ENCODE measurements at places on chromosomes 1 and 21. TPM values are rescaled to one million over a fixed set of nuclear protein-coding genes. Genes with fewer than 3 reads are reported as not detected.

DNA sequence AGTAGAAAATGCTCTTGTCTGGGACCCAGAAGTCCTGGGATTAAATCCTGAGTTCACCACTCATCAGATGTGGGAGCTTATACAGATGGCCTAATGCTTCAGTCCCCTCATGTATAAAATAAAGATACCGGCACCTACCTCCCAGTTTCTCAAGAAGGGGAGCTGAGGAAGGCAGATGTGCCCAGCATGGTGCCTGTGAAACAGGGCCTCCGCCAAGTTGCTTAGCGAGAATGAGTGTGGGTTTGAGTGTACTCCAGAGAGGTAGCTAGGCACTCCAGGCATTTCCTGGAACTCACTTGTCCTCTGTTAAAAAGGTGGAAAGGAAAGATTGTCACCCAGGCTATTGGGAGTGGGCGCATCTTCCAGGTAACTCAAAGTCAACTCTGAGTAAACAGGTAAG lies 37.8 kb downstream of the IER5 start:
- no peak overlapping the region for H3K27ac ChIP-seq
- no peak overlapping the region for H3K4me3 ChIP-seq
- peaks cover 25% of the 10 kb centered on the region for H3K4me1 ChIP-seq
- H3K36me3 ChIP-seq = no peaks in the 10 kb centered on the region
- no peaks in the 10 kb centered on the region for H3K27me3 ChIP-seq
- no peak for DNase-seq

DNA sequence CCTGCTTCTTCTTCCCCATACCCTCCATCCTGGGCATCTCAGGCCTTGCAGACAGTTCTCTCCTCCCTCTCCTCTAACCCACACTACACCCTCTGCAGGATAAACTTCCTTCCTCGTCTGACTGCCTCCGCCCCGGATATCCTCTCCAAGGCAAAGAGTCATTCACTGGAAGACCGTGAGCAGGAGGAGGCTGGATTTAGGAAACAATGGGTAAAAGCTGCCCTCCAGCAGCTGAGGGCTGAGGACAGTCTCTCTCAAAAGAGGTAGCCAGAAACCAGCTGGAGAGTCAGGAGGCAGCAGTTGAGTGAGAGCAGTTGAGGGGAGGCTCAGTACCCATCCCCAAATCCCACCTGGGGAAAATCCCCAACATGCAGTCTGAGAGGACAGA lies 1.4 kb downstream of the CSRP1 start:
- DNase-seq = no peak
- H3K4me3 ChIP-seq = no peak overlapping the region
- no peaks in the 10 kb centered on the region for H3K27me3 ChIP-seq

DNA sequence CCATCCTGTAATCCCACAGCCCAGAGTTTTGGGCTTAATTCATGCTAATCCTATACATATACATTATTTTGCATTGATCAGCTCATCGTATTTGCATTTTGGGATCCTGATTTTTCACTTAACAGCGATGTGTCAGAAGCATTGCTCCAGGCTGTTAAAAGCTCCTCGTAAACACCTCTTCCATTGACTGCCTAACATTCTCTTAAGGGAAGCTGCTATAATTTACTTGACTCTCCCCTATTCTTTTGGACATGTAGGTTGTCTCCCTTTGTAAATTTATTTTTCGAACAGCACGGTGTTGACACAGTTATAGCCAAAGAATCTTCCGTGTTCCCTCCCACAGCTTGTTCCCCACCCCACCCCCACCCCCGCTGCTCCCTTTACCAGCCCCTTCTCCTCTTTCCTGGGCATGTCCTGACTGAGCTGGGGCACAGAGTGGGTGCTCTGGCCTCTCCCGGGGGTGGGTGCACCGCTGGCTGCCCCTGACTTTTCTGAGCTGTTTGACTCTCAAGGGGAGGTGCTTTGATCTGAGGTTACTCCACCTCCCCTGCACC lies 22.8 kb downstream of the LDLRAP1 start:
- no peak for DNase-seq
- peak overlapping the region; percentile 54 for H3K4me3 ChIP-seq
- H3K4me1 ChIP-seq = peaks cover 52% of the 10 kb centered on the region
- H3K27me3 ChIP-seq = no peaks in the 10 kb centered on the region

DNA sequence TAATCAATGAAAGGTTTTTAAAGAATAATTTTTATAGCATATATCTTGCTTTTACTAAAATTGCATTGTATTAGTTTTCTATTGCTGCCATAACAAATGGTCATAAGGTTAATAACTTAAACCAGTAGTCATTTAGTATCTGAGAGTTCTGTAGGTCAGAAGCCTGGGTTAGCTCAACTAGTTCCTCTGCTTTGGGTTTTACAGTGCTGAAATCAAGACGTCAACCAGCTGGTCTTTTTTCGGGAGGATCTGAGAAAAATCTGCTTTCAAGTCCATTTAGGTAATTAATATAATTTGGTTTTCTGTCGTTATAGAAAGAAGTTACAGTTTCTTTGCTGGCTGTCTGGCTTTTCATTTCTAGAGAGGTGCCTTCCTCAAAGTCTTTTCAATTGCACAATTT lies 577.7 kb downstream of the MRPL39 start:
- H3K4me1 ChIP-seq = no peaks in the 10 kb centered on the region
- no peaks in the 10 kb centered on the region for H3K36me3 ChIP-seq
- no peak overlapping the region for H3K4me3 ChIP-seq
- H3K27me3 ChIP-seq = no peaks in the 10 kb centered on the region
- H3K27ac ChIP-seq = no peak overlapping the region
- no peak for DNase-seq

GRCh38 chr21:36027347-36027746 lies 33.0 kb downstream of the SETD4 start:
- DNase-seq = no peak
- H3K4me1 ChIP-seq = peaks cover 18% of the 10 kb centered on the region
- no peaks in the 10 kb centered on the region for H3K27me3 ChIP-seq
- H3K4me3 ChIP-seq = no peak overlapping the region
- H3K27ac ChIP-seq = no peak overlapping the region

GRCh38 chr1:224526771-224527170 lies 89.3 kb upstream of the CNIH3 start:
- DNase-seq = no peak
- H3K36me3 ChIP-seq = no peaks in the 10 kb centered on the region
- no peak overlapping the region for H3K27ac ChIP-seq

GRCh38 chr1:197235355-197235754 lies 32.7 kb upstream of the CRB1 start:
- H3K27me3 ChIP-seq = peaks cover 6% of the 10 kb centered on the region
- DNase-seq = no peak
- no peak overlapping the region for H3K4me3 ChIP-seq
- H3K36me3 ChIP-seq = no peaks in the 10 kb centered on the region

GRCh38 chr1:8976338-8976737 lies 30.7 kb downstream of the CA6 start:
- no peak for DNase-seq
- peaks cover 2% of the 10 kb centered on the region for H3K36me3 ChIP-seq
- H3K27me3 ChIP-seq = no peaks in the 10 kb centered on the region
- no peak overlapping the region for H3K4me3 ChIP-seq
- no peak overlapping the region for H3K27ac ChIP-seq
- no peaks in the 10 kb centered on the region for H3K4me1 ChIP-seq

DNA sequence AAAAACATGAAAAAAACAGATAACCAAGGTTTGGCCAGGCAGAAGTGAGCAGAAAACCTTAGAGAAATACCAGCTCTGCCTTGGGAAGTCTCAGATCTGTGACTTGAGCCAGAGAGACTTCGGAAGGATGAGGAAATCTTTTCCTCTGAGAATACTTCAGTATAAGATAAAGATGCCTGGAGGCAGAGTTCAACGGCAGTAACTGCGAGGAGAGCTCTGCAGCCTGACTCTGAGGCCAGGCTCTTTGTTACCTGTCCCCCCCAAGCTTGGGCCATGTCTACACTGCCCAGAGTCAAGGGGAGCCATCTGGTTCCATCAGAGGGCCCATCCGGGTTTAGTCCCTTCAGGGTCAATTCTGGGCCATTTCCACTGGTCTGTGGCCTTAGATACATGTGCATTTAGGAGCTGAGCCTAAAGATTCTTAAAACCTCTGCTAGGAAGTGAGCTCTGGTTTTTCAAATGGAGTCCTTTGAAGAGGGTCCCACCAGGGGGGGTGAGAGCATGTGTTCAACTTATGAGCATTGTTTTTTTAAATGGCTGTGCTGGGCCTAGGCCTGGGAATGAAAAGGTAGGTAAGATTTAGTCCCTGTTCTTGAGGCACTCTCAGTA lies 8.7 kb downstream of the KIRREL1 start:
- peaks cover 97% of the 10 kb centered on the region for H3K4me1 ChIP-seq
- peak overlapping the region; percentile 94 for H3K27ac ChIP-seq
- no peak for DNase-seq

GRCh38 chr1:86175756-86176155 lies 19.2 kb upstream of the COL24A1 start:
- peaks cover 5% of the 10 kb centered on the region for H3K36me3 ChIP-seq
- peaks cover 14% of the 10 kb centered on the region for H3K4me1 ChIP-seq
- peaks cover 28% of the 10 kb centered on the region for H3K27me3 ChIP-seq
- no peak overlapping the region for H3K4me3 ChIP-seq
- no peak overlapping the region for H3K27ac ChIP-seq

GRCh38 chr1:204945565-204945977 lies 74.9 kb downstream of the NFASC start:
- no peak overlapping the region for H3K4me3 ChIP-seq
- H3K27me3 ChIP-seq = peaks cover 45% of the 10 kb centered on the region
- peaks cover 2% of the 10 kb centered on the region for H3K36me3 ChIP-seq
- no peak overlapping the region for H3K27ac ChIP-seq
- H3K4me1 ChIP-seq = no peaks in the 10 kb centered on the region
- no peak for DNase-seq

The FCRL5 gene
- not detected for total RNA-seq

The GATAD2B gene
- 48.1 TPM for total RNA-seq

The WDR47 gene
- total RNA-seq = 31.8 TPM

The FAM72C gene
- total RNA-seq = not detected

The NES gene
- 6.0 TPM for total RNA-seq

The COA7 gene
- total RNA-seq = 23.8 TPM

The PGBD5 gene
- total RNA-seq = 5.4 TPM
